ENCODE measurements at places on chromosomes 3 and 15.

- no peak for DNase-seq
Measured at GRCh38 chr3:72429589-72430353, 418.5 kb downstream of the SHQ1 start.

DNA sequence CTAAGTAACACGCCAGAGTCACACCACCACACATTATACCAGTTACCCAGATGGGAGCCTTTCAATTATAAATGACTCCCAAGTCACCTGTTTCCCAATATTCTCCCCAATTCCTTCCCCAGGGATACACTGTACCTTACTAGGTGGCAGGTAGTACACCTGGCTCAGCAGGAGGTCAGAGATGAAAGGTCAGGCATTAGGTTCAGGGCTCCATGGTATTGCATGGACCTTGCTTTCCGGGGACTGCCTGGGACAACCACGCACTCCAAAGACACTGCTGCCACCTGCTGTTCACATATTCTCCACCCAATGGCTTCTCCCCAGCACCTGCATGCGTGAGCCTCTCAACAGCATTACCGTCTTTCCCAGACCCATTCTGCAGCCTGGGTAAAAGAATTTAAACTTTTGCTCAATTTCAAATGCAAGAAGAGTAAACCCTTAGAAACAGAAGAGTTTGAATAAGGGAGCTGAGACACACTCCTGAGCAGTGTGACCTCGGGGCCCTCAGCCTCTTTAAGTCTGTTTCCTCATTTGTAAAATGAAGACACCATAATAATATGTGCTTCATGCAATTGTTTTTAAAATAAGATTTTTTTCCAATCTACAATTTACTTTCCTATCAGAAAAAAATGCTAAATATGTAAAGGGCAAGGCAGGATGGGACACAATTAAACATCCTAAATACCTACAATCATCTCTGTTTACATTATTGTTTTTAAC lies 28.0 kb upstream of the LACTB start:
- peak; percentile 39 for DNase-seq

GRCh38 chr3:133208184-133208583 lies 170.0 kb downstream of the TMEM108 start:
- DNase-seq = no peak

DNA sequence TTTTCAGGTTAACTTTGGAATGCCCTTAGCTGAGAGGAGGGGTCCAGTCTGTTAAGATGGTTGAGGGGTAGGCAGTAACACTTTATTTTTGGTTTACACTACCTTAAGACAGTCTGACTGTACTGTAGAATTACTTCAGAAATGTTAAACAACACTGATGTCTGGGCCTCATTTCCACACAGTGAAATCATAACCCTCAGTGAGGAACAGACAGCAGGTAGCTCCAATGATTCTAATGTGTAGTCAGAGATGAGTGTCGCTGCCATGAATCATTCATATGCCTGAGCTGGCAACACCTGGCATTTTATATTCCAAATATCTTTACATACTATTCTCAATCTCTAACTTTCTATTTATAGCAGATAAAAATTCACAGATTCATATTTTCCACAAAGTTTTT lies 37.3 kb upstream of the POU1F1 start:
- DNase-seq = no peak

GRCh38 chr3:77514766-77515165 lies 474.9 kb downstream of the ROBO2 start:
- no peak for DNase-seq

- no peak for DNase-seq
Measured at GRCh38 chr3:177377166-177377565, 179.9 kb upstream of the TBL1XR1 start.

GRCh38 chr3:74067296-74067695 lies 442.6 kb upstream of the PDZRN3 start:
- DNase-seq = no peak

GRCh38 chr15:77825546-77825945 lies 192.8 kb upstream of the LINGO1 start:
- DNase-seq = no peak

- no peak for DNase-seq
Measured at GRCh38 chr3:178159691-178160220, 376.5 kb upstream of the KCNMB2 start.

DNA sequence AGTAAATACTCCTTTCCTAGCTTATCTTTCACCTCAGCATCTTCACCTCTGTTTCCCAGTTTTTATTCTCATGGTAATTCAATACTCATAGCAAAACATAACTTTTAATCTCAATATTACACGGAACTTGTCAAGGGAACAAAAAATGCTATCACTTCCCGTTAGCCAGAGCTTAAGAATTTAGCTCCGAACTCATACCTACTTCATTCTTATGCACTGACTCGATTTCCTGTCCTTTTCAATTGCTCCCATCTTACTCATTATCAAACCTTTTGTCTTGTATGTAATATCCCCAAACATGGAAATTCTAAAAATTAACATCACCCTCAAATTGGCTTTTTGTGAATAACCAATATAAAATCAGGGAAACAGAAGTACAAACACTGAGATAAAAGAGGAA lies 28.2 kb downstream of the MYEF2 start:
- DNase-seq = no peak

DNA sequence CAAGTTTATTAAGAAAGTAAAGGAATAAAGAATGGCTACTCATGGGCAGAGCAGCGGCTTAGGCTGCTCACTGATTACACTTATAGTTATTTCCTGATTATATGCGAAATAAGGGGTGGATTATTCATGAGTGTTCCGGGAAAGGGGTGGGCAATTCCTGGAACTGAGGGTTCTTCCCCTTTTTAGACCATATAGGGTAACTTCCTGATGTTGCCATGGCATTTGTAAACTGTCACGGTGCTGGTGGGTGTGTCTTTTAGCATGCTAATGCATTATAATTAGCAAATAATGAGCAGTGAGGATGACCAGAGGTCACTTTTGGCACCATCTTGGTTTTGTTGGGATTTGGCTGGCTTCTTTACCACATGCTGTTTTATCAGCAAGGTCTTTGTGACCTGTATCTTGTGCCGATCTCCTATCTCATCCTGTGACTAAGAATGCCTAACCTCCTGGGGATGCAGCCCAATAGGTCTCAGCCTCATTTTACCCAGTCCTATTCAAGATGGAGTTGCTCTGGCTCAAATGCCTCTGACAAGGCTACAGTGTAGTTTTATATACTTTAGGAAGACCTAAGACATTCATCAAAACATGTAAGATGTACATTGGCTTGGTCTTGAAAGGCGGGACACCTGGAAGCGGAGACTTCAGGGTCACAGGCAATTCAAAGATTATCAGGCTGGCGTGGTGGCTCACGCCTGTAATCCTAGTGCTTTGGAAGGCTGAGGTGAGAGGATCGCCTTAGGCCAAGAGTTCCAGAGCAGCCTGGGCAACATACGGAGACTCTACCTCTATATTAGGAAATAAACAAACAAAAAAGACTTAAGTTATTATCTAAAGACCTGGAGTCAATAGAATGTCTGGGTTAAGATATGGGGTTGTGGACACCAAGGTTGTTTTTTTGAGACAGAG lies 3.2 kb upstream of the BLOC1S6 start:
- DNase-seq = no peak

DNA sequence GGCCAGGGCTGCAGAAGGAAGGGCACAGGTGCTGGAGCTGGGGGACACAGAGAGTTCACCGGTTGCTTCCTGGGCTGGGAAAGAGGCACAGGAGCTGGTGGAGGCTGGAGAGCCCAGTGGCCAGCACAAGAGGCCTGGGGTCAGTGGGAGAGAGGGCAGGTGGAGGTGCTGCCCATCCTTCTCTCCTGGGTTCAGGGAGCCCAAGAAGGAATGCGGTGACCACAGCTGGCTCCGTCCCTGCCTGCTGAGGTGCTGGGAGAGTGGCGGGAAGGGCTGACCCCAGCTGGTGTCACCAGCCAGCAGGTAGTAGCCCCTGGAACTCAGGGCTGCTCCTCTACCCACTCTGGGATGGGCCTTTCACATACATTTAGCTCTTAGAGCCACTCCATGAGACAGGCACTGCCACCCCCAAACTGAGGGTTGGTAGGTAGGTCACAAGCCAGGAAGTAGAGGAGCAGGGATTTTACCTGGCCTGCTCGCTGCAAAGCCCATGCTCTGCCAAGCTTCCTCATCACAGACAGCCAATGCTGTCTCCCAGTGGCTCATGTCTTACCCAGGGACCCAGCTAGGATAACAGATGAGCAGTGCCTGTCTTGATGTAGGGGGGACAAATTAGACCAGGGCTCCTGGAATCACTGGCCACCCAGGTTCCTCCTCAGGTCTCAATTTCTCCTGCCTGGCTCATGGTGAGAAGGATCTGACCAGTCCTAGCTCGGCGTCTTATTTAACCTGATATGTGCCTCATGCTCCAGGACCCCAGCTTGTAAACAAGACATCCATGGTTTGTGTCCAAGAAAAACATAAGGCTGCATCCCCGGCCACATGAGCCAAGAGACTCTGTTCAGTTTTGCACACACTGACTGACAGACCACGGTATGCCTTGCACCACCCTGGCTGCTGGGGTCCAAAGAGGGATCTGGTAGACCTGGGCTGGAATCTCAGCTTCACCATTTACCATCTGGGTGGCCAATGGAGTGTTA lies 119.2 kb downstream of the CORO2B start:
- DNase-seq = no peak

DNA sequence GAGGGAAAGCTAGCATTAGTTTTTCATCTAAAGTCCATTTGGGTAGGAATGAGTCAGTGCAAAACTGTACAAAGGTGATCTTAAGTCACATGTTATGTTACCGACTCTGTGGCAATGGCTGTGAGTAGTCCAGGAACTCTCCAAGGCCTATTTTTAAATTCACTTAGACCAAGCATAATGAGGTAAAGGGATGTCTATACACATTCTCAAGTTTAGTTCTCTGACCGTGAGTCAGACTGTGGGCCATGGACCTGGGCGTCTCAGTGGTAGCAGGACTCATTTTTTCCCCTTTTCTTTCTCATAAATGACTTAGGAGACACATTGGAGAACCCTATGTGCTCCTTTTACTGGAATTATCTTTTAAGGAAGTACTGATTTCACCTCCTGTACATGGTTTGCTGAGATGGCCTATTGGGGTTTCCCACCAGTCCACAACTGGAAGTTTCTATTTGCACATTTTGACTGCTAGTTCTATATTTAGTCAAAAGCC lies 488.7 kb upstream of the TPRG1 start:
- DNase-seq = no peak

DNA sequence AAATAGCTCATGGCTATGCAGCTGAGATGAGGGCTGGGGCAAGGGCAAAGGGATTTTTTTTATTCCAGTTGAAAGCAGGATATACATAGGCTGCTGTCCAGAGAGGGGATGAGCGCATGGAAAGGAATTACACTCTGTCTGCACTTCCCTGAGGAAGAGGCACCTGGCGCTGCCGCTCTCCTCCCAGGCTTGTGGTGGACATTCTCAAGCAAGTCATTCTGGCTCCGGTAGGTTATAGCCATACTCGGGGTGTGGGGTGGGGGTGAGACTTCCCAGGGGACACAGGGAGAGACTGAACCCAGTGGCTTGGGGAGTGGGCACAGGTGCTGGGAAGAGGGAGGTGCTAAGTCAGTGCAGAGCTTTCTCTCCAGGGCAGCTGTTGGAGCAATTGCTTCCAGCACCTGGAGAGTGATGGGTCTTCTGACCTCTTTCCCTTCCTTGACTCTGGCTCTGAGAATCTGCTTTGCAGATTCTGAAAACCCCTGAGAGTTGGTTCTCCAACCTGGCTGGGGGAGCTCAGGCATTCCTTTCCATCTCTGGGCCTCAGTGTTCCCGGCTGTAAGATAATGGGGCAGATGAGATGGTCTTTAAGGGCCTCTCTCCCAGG lies 24.3 kb downstream of the CYP8B1 start:
- no peak for DNase-seq

- no peak for DNase-seq
Measured at GRCh38 chr15:87416591-87417257, 839.8 kb downstream of the NTRK3 start.

- no peak for DNase-seq
Measured at GRCh38 chr3:170002879-170003278, 34.9 kb upstream of the GPR160 start.
